ENCODE measurements at places on chromosomes 6 and 20.
A peak's percentile ranks its signal among the peaks of the same experiment; 100 is the strongest.

DNA sequence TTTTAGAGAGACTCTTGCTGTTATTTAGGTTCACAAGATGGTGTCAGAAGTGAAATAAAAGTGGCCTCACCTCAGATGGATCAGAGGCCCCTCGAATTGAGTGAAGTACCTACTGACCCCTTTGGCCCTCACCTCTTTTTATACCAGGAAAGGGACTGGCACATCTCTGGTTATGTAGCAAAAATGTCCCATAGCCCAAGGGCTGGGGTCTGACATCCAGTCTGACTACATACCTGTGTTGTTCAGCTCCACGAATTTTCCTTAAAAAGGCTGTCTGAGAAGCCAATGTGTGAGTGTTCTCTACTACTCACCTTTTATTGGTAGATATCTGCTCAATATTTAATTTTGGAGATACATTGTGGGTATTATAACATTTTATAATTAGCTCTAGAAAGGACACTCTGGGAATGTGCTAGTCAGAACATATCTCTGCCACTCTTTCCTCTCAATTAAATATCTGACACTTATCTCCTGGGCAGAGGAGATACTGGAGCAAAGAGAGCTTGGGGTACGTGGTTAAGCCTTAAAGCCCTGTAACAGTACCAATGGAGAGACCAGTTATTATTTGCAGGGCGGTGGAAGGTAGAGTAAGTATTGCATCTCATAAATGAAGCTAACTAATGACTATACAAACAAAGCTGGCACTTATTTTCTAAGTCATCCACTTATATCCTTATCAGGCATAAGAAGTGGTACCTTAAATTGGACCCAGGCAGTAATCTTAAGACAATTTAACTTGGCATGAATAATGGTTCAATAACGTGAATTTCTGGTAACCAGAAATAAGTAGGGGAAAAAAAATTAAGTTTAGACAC is 20.0 kb upstream of the IL22RA2 start:
- DNase-seq, result no peak

DNA sequence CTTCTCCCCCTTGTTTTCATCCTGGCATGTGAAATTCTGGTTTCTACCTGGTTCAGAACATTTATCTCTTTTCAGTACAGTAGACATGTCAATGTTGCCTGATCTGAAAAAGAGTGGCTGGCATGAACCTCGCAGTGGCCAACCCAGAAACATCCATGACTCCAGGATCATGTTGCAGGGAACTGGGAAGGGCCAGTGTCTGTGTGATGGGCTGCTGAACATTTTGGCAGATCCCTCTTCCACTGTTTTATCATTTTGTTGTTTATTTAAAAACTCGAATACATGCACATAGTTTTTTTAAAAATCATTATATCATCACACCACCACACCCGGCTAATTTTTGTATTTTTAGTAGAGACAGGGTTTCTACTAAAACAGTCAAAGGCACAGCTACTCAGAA is 19.0 kb downstream of the WFDC3 start:
- no peak for DNase-seq

GRCh38 chr20:51886341-51886740 is 84.0 kb upstream of the SALL4 start:
- DNase-seq, result no peak

GRCh38 chr6:137925141-137925698 is 58.2 kb downstream of the TNFAIP3 start:
- no peak for DNase-seq

GRCh38 chr6:93318121-93318520 is 101.2 kb downstream of the EPHA7 start:
- peak; percentile 20 for DNase-seq

GRCh38 chr20:49635166-49635565 is 67.2 kb upstream of the PTGIS start:
- peak; percentile 17 for DNase-seq

- no peak for DNase-seq
These were observed 54.5 kb downstream of the DZANK1 start for GRCh38 chr20:18412221-18412901.

- DNase-seq, result no peak
These were observed 60.0 kb downstream of the NPEPL1 start for GRCh38 chr20:58752565-58752964.

DNA sequence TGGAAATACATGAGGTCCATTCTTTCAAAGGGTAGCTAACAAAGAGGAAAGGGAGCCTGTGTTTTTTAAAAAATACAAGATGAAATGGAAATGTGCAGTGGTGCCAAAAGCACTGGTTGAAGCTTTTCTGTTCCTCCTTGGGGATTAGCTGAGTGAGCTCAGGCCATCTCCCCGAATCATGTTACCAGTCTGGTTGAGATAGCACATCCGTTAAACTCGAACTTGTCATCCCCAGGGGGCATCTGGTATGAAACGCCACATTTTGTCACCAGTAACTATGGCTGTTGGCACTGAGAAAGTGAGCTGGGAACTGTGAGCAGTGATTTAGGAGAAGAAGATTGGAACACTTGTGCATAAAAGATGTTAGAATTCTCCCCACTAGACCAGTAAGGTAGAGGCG is 196.2 kb downstream of the SAMD5 start:
- no peak for DNase-seq

GRCh38 chr6:32190911-32191677 is 1.1 kb upstream of the PBX2 start:
- DNase-seq, result no peak

DNA sequence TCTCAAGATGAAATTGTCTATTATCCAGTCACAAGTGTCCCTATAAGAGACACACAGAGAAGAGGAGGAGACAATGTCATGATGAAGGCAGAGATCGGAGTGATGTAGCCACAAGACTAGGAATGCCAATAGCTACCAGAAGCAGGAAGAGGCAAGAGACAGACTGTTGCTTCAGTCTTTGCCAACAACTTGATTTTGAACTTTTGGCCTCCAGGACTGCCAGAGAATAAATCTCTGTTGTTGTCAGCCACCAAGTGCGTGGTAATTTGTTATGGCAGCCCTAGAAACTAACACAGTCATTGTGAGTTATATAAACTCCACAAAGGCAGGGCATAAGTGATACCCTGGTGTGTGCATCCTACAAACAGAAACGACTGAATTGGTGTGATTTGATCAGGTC is 517.0 kb downstream of the BTBD3 start:
- DNase-seq, result no peak

GRCh38 chr20:41329435-41330342 is 10.9 kb upstream of the LPIN3 start:
- no peak for DNase-seq

- no peak for DNase-seq
These were observed 122.1 kb downstream of the LRRC1 start for GRCh38 chr6:53916804-53917463.

- DNase-seq, result peak; percentile 57
These were observed 3.6 kb downstream of the SOX4 start for GRCh38 chr6:21596949-21597682.

GRCh38 chr20:12217382-12217781 is 299.7 kb downstream of the BTBD3 start:
- no peak for DNase-seq

DNA sequence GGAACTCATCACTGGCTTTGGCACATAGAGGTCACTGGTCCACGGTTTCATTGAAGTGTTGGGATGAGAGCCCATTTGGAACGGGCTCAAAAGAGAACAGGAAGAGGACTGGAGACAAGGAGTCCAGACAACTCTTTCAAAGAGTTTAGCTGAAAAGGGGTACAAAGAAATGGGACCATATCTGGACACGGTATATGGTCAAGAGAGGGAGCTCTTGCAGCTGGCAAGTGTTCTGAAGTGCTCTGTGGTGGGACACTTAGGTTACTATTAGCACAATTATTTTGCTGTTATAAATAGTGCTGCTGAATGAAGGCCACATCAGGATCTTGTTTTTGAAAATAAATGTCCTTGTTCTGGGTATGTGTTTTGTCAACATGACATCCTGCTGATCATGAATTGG is 4.6 kb downstream of the SGK2 start:
- no peak for DNase-seq

GRCh38 chr6:74259981-74260380 is 564.0 kb downstream of the CD109 start:
- no peak for DNase-seq

GRCh38 chr6:43204271-43205105 is 22.5 kb downstream of the CUL9 start:
- no peak for DNase-seq

GRCh38 chr6:164398647-164399046 is 910.8 kb downstream of the C6orf118 start:
- DNase-seq, result no peak

DNA sequence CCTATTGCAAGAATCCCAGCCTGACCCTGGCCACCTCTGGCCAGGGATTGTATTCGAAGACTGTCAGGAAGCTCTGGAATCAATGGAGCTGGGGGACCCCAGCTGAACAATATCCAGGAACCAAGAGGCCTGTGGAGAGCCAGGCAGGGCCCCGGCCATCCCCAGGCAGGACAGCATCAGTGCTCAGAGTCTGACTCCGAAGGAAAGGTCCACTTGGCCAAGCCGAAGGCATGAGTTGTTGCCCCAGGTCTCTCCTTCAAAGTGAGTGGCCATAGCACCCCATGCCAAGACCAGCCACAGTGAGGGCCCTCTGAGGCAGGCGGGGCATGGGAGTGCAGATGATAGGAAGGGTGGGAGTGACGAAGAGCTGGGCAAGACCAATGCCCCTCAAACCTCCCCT is 193.1 kb downstream of the CDH4 start:
- no peak for DNase-seq

DNA sequence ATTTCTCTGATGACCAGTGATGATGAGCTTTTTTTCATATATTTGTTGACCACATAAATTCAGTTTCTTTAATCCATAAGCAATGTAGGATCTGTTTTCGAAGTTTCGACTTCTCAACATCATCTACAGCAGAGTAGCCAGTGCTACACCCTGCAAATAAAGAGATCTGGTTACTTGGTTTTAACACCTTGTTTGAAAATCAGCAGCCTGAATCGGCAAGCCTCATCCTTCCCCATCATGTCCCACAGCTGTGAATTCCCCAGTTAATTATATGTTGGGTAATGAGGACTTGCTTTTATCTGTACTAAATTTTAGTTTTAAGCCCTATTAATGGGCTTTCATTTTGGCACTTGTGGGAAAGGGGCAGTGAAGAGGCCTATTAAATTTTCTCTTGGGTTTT is 80.6 kb downstream of the BMP2 start:
- no peak for DNase-seq

DNA sequence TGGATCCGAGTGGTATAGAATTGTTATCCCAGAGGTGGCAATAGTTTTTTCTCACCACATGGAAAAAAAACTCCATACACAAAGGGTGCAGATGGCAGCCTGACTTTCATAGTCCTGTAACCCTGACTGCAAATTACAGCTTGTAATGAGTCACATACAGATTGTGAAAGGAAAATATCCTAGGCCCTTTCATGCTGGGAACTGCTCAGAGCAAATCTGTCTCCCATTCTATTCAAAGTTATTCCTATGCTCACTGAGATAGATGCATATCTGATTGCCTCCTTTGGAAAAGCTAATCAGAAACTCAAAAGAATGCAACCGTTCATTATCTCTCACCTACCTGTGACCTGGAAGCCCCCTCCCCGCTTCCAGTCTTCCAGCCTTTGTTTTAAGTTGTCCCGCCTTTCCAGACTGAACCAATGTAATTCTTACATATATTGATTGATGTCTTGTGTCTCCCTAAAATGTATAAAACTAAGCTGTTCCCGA is 108.7 kb upstream of the MAP3K4 start:
- DNase-seq, result no peak

DNA sequence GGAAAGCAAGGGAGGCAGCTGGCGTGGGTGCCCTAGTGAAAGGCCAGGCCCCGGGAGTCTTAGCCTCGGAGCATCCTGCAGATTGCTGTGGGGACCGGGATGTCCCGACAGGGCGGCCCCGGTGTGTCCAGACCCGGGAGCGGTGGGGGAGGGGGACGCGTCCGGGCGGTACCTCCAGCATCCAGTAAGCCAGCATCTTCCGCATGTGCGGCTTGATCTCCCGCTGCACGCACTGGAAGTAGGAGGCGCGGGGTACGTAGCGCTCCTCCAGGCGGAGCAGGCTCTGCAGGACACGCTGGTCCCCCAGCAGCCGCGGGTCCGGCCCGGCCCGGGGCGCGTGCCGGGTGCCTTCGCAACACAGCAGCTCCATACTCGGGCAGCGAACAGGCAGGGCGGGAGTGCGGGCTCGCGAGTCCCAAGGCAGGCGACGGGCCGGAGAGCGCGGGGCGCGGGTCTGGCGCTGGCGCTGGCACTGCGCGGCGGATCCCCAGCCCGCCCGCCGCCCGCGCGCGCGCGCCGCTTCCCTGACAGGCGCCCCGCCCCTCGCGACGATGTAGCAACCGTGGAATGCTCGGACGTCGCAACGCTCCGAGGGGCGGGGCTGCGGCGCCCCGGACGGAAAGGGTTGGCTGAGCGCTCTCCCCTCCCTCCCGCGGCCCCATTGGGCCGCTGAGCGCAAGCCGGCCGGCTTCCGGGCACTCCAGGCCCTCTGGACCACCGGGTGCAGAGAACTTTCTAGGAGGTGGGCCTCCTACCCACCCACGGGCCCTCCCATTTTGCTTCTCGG is at the start of gene CCND3:
TSS of gene CCND3 (minus strand) at position 529 of the 787 bp plus-strand sequence. CDS start at position 370, 159 bp downstream.
- peak; percentile 94 for DNase-seq

DNA sequence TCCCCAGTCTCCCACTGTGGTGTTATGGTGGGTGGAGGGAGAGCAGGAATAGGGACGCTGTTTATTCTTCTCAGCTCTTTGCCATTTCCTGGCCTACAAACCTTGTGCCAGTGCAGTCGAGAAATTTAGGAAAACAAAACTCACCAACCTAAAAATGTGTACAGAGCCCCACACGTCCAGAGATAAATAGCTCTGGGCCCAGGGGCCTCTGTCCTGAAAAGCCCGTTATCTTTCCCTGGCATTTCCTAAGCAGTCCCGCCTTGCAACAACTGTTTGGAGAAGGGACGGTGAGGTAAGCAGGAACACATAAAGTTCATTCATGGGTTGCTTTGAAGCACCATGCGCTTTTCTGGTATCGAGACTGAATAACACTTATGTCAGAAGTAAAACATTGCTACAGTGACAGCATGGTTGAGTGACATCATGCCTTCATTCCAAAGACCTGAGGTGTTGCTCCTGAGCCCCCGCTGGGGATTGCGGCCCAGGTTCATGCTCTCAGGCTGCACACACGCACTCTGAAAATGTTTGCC is 80.1 kb upstream of the NXT1 start:
- DNase-seq, result no peak

GRCh38 chr6:113539623-113540022 is 317.5 kb upstream of the MARCKS start:
- no peak for DNase-seq

GRCh38 chr6:146972546-146972945 is 231.7 kb upstream of the STXBP5 start:
- DNase-seq, result no peak

DNA sequence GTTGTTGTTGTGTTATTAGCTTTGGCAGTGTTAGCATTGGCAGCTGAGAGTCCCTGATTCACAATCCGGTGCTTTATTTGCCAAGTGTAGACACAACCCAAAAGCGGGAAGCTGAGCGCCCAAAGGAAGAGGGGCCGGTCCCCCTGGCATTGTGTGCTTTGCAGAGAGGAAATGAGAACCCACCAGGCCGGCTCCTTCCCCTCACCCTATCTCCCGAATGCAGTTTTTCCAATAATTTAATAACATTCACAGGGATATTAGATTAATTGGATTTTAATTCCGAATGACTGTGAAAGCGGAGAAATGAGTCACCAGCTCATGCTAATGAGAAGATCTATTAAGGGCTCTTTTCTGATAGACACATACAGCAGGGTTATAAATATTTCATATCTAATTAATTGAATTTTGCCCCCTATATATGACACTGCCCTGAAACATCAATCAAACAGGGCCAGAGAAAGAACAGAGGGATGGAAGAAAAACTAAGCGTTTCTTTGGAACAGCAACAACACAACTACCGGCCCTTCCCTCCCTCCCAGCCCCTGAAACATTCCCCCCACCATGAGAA is 143.8 kb downstream of the MBOAT1 start:
- DNase-seq, result no peak

- DNase-seq, result no peak
These were observed 2.7 kb upstream of the DTD1 start for GRCh38 chr20:18585134-18585533.

Measured in cerebellum (tissue), 4 donors.